ENCODE measurements at places on chromosomes 11 and 22.

DNA sequence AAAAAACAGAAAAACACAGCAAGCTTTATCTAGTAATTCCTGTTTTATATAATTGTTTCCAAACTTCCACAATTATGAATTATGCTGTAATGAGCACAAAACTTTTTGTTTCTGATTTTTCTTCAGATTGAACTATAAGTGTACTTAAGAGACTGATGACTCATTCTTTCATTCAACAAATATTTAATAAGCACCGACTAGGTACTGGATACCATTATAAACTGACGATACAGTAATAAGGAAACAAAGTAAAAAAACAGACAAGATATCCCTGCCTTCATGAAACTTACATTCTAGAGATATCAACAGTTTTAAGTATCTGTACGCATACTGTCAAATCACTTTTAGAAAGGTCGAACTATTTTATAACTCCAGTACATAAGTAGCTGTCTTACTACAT is 78.6 kb downstream of the ME3 start:
- DNase-seq = no peak

- no peak for DNase-seq
Observed at GRCh38 chr11:92865352-92865751, 104.1 kb upstream of the MTNR1B start.

- no peak for DNase-seq
Observed at GRCh38 chr11:113014262-113015097, 53.3 kb downstream of the NCAM1 start.

GRCh38 chr11:47378010-47378835 is at the start of gene SPI1:
TSS of gene SPI1 (minus strand) at chr11:47378547. CDS start at chr11:47378353, 194 bp downstream.
- no peak for DNase-seq

- DNase-seq = no peak
Observed at GRCh38 chr22:18114495-18114894, 3.9 kb downstream of the TUBA8 start.

DNA sequence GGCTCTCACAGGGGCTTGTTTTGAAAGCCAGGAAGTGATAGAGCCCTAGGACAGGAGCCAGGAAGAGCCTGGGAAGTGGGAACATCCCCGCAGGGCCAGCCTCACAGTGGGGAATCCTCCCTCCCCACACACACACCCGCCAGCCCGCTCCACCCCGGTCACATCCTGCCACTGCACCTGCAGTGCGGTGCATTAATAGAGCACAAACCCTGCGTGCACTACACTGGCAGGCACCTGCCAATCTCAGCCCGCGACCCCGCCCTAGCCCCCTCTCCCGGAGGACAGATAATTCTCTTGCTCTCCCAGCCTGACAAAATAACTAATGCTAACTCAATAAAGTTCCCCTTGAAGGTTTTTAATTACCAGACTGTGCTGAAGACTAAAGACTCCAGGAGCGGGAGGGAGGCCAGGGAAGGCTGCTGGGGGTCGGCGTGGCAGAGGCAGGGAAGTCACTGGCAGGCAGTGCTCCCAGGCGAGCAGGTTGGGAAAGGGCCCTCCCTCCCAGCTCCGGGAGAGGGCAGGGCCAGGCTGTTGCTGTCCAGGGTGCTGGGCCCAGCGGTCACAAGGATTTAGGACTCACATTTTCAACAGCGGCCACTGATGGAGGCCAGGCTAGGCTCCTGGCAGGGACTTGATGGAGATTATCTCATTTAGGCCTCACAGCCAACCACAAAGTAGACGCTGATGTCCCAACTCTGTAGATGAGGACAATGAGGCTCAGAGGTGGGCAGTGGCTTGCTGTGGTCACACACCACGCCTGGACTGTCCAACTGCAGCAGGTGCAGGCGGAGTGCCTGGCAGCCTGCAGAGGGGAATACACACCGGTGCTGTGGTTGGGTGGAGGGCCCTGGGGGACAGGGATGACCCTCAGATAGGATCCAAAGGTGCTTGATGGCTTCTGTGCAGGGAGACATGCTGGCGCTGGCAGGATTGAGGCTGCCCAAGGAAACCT is 23.9 kb upstream of the TCF20 start:
- peak; percentile 35 for DNase-seq

DNA sequence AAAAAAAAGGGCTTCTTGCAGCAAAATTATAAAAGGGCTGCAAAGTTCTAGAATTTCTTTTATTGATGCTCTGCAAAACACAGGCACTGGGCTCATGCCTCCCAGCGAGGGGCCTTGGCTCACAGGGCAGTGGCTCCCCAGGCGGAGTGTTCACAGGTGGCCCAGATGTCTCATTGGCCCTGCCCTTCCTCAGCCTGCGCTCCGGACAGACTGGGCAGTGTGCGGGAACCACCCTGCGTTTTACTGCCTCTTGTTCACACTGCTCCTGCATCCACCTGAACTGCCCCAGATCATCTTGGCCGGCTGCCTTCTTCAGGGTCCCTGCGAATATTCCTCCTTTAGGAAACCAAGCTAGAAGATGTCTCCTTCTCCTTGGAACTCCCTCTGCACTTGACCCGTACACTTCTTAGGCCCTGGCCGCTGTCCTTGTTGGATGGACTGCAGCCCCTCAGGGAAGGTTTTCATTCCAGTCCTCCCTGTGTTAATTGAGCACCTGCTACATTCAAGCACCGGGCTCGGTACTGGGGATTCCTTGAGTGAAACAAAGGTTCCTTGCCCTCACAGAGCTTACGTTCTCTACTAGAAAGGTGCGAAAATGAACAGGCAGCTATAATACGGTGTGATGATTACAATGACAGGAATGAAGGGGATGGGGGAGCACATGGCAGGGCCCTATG is 4.5 kb downstream of the TUBA8 start:
- DNase-seq = no peak
